ENCODE measurements at places on chromosomes 3 and 15.

DNA sequence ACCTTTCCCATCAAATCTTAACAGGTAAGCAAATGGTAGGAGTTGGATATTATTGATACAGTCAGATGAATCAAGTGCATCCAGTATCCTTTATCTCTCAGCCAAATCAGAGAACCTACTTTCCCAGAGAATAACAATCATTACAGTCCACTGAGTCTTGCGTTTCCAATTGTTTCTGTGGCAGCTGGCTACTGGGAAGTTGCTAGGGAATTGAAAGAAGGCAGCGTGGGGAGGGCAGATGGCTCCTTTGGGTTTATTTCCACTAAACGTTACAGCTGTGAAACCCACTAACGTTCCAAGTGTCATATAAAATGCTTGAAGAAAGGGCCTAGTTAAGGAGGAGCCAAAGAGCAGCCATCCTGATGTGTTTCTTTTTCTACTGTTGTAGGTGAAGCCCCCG is 78.4 kb downstream of the WDR72 start:
- no peak for DNase-seq

DNA sequence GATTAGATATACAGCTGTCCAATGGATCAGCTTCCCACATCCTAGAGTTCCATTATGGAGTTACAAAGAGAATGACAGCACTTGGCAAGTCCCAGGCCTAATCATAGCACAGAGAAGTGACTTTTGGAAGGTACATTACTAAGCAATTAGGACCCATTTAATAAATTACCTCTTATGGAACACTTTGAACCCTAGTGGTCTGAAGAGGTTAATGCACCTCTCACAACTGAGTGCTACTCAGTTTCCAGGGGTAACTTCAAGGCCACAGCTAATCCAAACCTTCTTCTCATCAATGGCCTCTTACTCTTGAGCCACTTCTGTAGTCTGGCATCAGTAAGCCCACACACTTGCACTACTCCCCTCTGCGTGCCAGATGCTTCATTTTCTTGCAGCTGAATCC is 34.9 kb upstream of the MEIS2 start:
- no peak for DNase-seq

GRCh38 chr3:127690823-127691452 is 18.2 kb downstream of the ABTB1 start:
- no peak for DNase-seq

GRCh38 chr3:128484404-128485281 is 8.4 kb downstream of the GATA2 start:
- DNase-seq: no peak

GRCh38 chr3:156859578-156859977 is 33.4 kb downstream of the LEKR1 start:
- DNase-seq: no peak

- DNase-seq: no peak
Measured at GRCh38 chr3:191338177-191338488, 7.8 kb upstream of the UTS2B start.

- DNase-seq: no peak
Measured at GRCh38 chr3:107263269-107264021, 113.8 kb upstream of the CCDC54 start.

DNA sequence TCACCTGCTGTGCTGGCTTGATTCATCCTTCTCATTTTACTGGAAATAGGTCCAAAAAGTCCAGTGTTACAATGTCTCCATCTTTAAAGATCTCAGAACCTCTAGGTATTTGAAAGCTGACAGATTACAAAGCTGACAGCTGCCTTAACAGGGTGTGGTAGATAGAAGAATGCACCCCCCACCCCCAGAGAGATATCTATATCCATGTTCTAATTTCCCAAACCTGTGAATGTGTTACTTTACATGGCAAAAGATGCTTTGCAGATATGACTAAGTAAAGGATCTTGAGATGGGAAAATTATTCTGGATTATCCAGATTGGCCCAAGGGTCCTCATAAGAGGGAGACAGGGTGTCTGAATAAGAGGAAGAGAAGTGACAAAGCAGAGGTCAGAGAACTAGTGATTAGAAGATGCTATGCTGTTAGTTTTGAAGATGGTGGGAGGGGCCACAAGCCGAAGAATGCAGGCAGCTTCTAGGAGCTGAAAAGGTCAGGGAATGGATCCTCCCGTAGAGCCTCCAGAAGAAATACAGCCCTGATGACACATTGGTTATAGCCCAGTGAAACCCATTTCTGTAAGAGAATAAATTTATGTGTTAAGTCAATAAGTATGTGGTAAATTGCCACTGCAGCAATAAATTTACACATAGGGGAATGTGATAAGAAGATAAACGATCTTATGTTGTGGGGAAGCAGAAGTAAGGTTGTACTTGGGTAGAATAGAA is 21.5 kb upstream of the FSTL1 start:
- no peak for DNase-seq

DNA sequence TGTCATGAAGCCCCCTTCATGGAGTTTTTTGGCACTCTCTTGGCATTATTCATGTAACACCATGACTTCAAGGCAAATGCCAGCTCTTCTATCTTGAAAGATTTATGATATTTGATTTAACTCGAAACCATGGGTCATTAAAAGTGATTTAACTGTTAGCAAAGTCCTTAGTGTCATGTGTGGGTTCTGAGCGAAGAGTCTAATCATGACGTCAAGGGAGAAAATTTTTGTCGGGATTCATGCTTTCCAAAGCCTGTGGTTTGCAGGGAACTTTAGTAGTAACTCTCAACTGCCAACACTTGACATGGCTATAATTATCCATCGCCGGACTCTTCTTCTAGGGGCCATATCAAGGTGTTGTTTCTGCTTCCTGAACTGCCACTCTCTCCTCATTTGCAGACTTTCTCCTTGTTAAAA is 11.5 kb downstream of the GXYLT2 start:
- no peak for DNase-seq

DNA sequence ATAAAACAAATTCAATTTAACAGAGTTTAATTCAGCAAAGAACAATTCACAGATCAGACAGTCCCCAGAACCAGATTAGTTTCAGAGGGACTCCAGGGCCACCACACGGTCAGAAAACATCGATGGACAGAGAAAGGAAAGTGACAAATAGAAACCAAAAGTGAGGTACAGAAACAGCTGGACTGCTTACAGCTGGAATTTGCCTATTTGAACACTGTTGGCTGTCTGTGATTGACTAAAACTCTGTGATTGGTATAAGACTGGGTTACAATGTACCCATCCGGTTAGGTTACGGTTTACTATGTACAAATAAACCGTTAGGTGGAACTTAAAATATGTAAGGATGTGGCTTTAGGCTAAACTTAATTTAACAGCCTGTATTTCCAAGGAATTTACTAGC is 30.3 kb downstream of the MOBP start:
- no peak for DNase-seq

- DNase-seq: no peak
Measured at GRCh38 chr15:81096398-81096797, 37.7 kb upstream of the CFAP161 start.

DNA sequence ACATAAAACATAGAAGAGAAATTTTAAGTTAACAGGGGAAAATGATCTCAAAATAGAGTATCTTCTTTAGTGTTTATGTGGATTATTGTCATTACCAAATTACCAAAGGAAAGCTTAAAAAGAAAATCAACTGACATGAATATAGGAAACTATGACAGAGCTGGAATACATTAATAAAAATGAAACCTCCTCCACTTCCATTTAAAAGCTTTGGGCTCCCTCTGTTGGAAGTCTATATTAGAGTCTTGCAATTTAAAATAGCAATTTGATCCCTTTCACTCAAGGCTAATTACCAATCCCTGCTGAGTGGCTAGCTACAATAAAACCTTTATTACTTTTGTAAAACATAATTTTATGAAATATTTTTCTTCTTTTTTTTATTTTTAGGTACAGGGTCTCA is 61.4 kb upstream of the IMPG2 start:
- no peak for DNase-seq

DNA sequence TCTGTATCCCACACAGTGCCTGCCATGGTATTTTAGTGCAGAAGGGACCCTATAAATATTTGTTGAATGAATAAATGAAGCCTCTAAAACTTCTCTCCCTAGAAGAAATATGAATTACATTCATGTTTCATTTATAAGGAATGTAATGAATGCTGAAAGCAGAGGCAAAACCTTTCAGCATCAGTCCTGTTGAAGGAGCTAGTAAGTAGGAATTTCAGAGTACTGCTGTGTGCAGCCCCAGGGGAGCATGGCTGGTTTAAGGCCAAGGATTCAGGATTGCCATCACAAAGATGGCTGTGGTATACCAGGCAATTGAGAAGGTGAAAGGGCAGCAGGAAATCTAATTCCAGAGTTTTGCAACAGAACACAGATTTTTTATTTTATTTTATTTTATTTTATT is 1131.4 kb downstream of the IGSF11 start:
- no peak for DNase-seq

- no peak for DNase-seq
Measured at GRCh38 chr3:47348411-47349154, 32.2 kb upstream of the PTPN23 start.

DNA sequence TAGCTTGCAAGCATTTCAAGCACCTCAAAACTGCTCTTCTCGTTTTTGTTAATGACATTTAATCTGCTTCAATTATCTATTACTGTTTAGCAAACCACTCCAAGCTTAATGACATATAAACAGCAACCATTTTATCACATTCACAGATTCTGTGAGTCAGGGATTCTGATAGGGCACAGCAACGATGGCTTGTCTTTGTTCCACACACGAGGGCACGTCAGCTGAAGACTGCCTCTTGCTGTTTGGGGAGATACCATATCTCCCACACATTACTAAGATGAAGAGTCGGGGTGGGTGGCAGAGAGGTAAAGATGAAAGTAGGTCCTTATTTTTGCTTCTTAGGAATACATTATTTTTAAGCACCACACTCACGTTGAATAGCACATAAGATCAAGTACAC is 19.3 kb downstream of the CPOX start:
- DNase-seq: no peak

DNA sequence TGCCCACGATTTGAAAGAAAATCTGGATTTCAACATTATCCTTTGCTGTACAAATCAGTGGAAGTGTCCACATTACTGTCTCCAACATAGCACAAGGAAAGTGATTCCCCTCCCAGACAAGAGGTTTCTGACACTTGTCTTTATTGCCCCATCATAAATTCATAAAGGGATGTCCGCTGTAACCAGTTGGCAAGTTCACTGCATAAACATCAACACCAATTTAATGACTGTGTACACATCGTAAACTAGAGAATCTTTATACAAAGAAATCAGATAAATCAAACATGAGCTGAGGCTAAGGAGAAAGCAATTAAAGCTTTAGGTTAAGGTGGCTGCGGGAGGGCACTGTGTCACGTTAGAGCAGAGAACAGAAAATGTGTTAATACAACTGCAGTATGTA is 129.8 kb downstream of the MEIS2 start:
- DNase-seq: no peak

DNA sequence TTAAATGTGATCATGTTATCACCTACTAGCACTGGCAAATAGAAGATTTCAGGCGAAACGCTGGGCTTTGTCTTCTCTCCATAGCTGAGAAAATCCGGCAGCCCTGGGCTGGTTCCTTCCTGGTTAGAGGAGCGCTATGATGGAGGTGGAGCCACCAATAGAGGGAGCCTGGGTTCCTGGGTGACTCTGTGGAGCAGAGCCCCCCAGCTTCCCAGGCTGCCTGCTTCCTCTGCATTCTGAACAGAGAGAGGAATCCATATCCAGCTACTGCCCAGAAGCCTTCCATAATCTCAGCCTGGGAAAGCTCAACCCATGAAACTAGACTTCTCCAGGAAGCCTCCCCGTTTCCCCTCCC is 32.6 kb upstream of the IQSEC1 start:
- no peak for DNase-seq

DNA sequence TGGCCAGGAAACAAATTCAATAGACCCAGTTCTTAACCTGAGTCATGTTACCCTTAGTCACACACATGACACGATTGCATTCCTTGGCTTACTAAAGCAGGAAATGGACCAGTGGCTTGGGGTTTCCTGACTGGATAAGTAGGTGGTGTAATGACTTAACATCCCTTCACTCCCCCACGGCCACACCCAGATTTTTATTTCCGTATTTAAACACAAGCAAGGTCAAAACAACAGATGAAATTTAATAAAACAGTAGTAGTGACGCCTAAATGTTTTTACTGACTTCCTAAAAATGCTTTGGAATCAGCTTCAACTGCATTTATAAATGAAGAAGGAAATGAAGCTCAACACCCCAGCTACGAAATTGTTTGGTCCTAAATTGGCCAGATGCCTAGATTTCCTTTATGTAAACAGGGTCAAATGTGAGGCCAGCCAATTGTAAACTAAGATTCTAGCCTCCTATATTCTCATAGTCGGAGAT is 324.3 kb downstream of the CHST2 start:
- DNase-seq: no peak
